ENCODE measurements at places on chromosomes 12 and 14. TPM values are rescaled to one million over a fixed set of nuclear protein-coding genes. Genes with fewer than 3 reads are reported as not detected.

Gene STYK1
- 29.6 TPM for total RNA-seq

Gene CLEC6A
- total RNA-seq = not detected

Gene LDHB
- 178 TPM for total RNA-seq

Gene IFNG
- total RNA-seq = not detected

Gene CCDC184
- not detected for total RNA-seq

Gene KRT6C
- total RNA-seq = not detected

Gene LGMN
- 108 TPM for total RNA-seq

Gene CLEC1B
- not detected for total RNA-seq

Gene ABCD2
- 1.7 TPM for total RNA-seq

Gene TAS2R50
- not detected for total RNA-seq

Gene OTX2
- not detected for total RNA-seq

Gene EML5
- 1.7 TPM for total RNA-seq

Gene ACOT4
- total RNA-seq = not detected

Gene CLEC9A
- total RNA-seq = not detected

Gene CAND1
- 71.8 TPM for total RNA-seq

Gene ZFHX2
- total RNA-seq = 7.4 TPM

Gene PIANP
- total RNA-seq = not detected

Gene NPAS3
- total RNA-seq = 0.19 TPM

Gene SYT10
- not detected for total RNA-seq

Gene CCDC175
- total RNA-seq = not detected

Gene SOAT2
- total RNA-seq = 34.5 TPM

Gene PAH
- total RNA-seq = not detected

Gene PAX9
- not detected for total RNA-seq

Gene NTS
- total RNA-seq = 72.8 TPM

Gene PROX2
- not detected for total RNA-seq

Gene FSCB
- total RNA-seq = 0.54 TPM

Gene HEBP1
- 175 TPM for total RNA-seq

Gene GAPDH
- total RNA-seq = 2,673 TPM

Gene ANG
- total RNA-seq = 22.3 TPM

Gene ARL1
- total RNA-seq = 57.1 TPM

Gene LRP6
- total RNA-seq = 50.1 TPM

Gene APOF
- not detected for total RNA-seq

Gene NINJ2
- 3.8 TPM for total RNA-seq

Gene GNS
- 146 TPM for total RNA-seq

Gene PZP
- total RNA-seq = not detected

Gene AGAP2
- 3.2 TPM for total RNA-seq

Gene IFI27
- total RNA-seq = 668 TPM

Gene SNRPF
- 2.8 TPM for total RNA-seq

Gene KRT79
- total RNA-seq = not detected

Gene PWP1
- 178 TPM for total RNA-seq

Gene INHBE
- total RNA-seq = not detected

Gene CISTR
- total RNA-seq = not detected
